ENCODE measurements at places on chromosomes 7 and 10.

GRCh38 chr10:75418712-75419111 lies 12.7 kb upstream of the LRMDA start:
- DNase-seq: no peak

GRCh38 chr7:118757066-118757465 lies 532.6 kb downstream of the ANKRD7 start:
- no peak for DNase-seq

DNA sequence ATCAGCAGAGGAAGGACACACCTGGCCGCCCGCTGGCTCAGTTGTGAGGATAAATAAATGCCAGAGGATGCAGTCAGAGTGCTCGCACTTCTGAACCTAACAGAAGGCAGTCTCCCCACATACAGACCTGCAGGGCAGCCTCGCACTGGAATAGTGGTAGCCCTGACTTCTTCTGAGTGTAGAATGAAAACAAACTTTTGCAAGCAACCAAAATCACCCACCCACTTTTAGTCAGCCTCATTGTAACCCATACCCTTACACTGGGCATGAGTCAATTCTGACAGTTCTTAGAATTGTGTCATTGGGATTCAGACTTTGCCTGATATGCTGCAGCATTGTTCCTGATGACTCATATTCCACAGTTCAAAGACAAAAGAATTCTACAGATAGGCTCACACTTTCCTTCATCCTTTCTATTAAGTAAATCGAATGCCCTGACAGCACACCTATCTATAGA lies 167.0 kb upstream of the CDK1 start:
- peak; percentile 46 for DNase-seq

DNA sequence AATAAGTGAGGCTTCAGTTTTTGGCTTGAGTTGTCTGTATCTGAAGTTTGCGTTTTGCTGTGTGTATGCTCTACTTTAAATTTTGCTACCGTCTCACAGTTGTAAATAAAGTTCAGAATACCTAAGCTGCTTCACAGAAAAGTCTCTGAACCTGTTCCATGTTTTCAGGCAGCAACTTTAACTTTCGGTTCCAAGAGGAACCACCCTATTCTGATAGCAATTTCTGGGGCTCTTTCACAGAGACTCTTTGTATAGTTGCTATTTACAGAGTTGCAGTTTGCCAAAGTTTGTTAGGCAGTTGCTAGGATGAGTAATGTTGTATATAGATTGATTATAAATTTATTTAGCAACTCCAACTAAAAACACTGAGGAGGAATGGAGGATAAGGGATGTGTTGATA lies 5.7 kb downstream of the FAM221A start:
- DNase-seq: no peak

DNA sequence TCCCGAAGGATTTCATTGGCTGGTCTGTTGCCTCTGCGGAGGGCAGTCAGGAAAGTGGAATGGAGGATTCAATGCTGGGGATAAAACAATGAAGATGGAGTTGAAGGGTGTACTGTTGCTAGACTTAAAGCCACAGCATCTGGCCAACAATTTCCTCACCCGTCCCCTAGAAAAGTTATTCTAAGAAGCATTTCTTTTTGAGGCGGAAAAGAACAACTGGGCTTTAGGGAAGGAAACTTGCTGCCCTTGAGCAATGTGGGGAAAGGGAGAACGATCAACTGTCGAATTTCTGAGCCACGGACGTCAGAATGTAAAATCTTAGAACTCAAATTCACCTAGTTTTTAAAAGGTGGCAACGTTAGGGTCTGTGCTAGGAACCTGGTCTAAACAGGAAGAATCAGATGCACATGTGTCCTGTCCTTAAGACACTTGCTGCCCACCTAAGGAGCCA lies 664 bp downstream of the FMC1 start:
- no peak for DNase-seq

DNA sequence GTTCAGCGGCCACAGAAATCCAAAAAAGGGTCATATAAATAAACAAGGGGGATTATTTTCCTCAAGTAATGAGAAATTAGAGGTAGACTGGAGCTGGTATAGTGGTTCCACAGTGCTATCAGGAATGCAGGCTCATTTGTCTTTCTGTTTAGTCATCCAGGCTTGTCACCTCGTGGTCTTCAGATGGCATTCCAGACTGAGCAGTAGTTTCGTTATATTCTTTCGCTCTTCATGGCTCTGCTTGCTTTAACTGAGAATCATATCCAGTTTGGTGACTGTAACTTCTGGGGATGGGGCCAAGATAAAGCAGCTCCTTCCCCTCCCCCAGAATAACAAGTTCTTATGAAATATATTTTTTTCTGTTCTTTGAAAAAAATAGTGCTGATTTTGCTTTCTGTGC lies 9.5 kb downstream of the ANKIB1 start:
- DNase-seq: peak; percentile 32

- DNase-seq: peak; percentile 31
These were observed 1346.8 kb upstream of the CELF2 start for GRCh38 chr10:9670911-9671310.

GRCh38 chr7:135445690-135446089 lies 64.2 kb downstream of the CNOT4 start:
- DNase-seq: no peak

- peak; percentile 63 for DNase-seq
These were observed 8.0 kb downstream of the PWWP2B start for GRCh38 chr10:132404911-132405462.

- no peak for DNase-seq
These were observed 24.0 kb upstream of the GTF2I start for GRCh38 chr7:74633451-74633921.

DNA sequence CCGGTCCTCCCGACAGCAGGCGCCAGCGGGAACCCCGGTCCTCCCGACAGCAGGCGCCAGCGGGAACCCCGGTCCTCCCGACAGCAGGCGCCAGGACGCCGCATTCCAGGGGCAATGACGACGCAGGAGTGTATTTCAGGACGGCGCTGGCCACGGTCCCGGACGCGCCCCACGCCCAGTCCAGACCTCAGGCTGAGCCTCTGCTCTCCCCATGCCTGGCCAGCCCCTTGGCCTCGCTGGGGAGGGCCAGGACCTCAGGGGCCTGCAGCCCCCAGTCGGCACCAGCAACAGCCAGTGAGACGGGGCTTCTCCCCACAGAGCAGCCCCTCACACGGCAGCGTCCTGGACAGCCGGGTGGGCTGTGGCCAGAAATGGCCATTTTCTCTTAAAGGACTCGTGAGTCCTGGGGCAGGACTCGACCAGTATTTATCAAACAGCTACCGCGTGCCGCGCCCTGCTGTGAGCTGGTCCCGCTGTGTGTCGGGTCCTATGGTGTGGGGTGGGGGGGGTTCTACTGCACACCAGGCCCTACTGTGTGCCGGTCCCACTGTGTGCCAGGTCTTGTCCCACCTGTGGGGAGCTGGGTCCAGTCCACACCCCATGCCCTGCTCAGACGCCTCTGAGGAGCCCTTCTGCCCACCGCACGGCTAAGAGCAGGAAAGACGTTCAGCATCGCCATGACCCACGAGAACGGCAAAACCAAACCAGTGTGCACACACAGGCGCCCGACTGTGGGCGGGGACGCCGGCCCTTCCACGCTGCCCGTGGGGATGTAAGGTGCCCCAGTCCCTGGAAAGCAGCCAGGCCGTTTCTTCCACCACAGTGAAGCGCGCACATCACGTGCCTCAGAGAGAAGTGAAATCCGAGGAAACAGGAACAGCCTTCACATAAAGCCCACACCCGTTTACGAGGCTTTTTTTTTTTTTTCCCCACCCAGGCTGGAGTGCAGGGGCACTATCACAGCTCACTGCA lies 33.3 kb downstream of the GET4 start:
- DNase-seq: no peak

DNA sequence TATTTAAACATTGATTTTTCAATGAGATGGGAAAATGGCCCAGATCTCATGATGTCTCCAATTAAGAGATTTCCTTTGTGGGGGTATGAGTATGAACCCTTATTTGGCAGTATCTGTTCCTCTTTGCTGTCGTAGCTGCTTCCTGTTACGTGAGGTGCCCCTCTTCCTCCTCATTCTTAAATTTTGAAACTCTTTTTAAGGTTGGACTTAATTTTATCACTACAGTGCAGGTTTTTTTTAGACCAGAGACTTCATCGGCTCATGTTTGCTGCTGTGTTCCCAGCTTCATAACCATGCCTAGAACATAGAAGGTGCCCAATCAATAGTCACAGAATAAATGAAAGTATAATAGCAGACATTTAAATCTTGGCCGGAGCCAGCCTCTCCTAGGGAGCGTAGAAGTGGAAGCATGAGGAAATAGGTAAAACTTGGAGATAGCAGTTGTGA lies 2.4 kb downstream of the MIOS start:
- no peak for DNase-seq

GRCh38 chr10:121194696-121195523 lies 343.7 kb downstream of the WDR11 start:
- DNase-seq: no peak

- DNase-seq: no peak
These were observed 9.2 kb downstream of the INSIG1 start for GRCh38 chr7:155306673-155307470.

DNA sequence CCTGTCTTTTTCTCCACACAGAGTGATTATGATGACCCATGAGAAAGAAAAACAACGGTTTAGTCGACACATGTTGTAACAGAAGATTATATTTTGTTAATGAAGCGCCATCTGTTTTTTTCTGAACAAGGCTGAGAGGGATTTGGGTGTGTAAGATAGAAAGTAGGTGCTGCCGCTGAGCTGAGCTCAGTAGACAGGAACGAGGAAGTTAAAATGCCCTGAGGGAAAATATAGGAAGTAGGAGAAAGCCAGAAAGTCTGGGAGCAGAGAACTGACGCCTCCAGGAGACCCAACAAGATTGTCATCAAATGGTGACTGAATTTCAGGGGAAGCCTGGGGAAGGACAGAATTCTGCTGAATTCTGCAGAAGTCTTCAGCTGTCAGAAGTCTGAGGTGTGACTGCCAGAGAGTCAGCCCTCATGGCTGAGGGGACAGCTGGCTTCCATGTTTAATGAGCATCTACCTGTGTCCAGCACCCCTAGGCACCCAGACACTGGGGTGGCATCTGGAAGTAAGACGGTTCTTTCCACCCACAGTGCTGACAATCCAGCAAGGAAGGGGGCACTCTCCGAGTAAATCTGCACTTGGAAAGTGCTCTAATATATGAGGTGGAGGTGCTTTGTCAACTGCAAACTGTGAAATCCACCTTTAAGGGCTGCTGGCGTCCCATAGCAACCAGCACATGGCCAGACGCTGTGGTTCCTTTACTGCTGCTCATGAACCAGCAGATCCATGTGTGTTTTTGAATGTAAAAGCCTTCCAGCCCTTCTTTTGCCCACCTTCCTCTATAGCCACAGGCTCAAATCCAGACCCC lies 12.5 kb upstream of the TSPAN15 start:
- peak; percentile 33 for DNase-seq

GRCh38 chr10:110547139-110547761 lies 20.2 kb upstream of the SMC3 start:
- peak; percentile 77 for DNase-seq

DNA sequence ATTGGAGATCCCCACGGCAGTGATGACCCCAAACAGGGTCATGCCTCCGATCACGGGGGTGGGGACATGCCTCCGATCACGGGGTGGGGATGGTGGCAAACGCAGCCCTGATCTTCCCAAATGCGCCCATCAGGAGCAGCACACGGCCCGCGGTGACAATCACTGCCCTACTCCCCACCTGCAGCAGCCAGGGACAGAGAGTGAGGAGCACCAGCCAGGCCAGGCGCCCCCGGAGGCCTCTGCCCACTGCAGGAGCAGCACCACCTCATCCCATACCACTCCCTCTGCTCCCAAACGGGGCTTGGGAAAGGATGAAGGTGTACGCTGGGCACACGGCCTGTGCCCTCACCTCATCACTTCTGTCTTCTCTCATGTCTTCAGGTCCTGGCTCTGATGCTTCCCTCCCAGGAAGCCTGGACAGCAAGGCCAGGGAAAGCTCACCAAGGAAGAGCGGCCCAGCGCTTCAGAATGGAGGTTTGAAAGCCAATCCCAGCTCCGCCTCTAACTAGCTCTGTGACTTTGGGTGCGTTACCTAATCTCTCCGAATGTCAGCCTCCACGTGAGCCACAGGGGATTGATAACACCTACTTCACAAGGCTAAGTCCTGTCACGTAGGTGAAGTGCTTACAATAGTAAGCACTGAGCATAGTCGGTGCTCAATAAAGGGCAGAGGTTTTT lies 37.1 kb downstream of the STRA8 start:
- peak; percentile 46 for DNase-seq

GRCh38 chr7:154424350-154424749 lies 372.2 kb downstream of the DPP6 start:
- no peak for DNase-seq

- DNase-seq: peak; percentile 49
These were observed 43.1 kb downstream of the FOXK1 start for GRCh38 chr7:4725014-4725849.

DNA sequence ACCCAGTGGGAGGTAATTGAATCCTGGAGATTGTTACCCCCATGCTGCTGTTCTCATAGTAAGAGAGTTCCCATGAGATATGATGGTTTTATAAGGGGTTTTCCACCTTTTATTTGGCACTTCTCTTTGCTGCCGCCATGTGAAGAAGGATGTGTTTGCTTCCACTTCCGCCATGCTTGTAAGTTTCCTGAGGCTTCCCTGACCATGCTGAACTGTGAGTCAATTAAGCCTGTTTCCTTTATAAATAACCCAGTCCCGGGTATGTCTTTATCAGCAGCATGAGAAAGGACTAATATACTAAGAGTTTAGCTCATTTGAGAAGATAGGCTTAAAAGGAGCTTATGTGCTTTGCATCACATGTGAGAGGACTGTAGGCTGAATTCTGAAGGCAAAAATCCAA lies 29.3 kb downstream of the TMEM248 start:
- DNase-seq: no peak

- no peak for DNase-seq
These were observed 169.3 kb downstream of the MAGI2 start for GRCh38 chr7:79284211-79284610.

GRCh38 chr10:82910301-82910700 lies 1035.3 kb downstream of the NRG3 start:
- DNase-seq: no peak

- DNase-seq: no peak
These were observed 47.0 kb upstream of the RPA3 start for GRCh38 chr7:7765422-7765821.

DNA sequence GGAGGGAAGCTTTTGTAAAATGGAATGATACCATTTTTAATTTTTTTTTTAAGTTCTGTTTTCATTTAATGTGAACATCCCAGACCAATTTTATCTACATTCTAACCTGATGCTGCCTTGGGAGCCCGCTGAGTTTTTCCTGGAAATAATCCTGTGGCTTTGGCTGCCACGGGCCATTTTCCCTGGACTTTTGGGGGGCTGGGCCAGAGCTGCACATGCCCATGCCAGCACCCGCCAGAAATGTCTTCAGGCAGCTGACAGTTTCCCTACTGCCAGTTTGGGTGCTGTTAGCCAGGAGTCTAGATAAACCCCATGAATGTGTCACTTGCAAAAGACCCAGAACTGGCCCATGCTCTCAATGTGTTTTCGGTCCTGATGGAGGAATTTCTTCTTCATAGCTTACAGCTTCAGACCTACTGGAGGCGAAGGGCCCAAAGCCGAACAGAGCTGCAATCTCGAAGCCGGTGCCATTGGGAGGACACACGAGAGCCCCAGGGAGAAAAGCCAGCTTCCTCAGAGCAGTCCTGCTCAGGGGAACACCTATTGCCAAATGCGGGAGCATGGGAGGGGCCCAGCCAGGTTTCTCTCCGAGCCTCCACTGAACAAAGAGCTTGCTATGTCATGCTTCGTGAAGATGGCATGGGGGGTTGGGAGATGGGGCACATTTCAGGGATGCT lies 444.2 kb upstream of the MKI67 start:
- no peak for DNase-seq
